ENCODE measurements at places on chromosomes 13 and 19. TPM values are rescaled to one million over a fixed set of nuclear protein-coding genes. Genes with fewer than 3 reads are reported as not detected.

SCN1B gene
- total RNA-seq, result 13.8 TPM

OR7A5 gene
- total RNA-seq, result 0.22 TPM

VSTM2B gene
- total RNA-seq, result not detected

HCN2 gene
- total RNA-seq, result 0.27 TPM

FBXO27 gene
- total RNA-seq, result 13.4 TPM

ZNF723 gene
- not detected for total RNA-seq

NXNL1 gene
- total RNA-seq, result not detected

ZNF296 gene
- 0.45 TPM for total RNA-seq

CLEC4G gene
- 2.8 TPM for total RNA-seq

PLEKHG2 gene
- 89.2 TPM for total RNA-seq

CEACAM5 gene
- total RNA-seq, result 0.22 TPM

MATK gene
- 1.6 TPM for total RNA-seq

BORCS8 gene
- 28.6 TPM for total RNA-seq

TEKTIP1 gene
- total RNA-seq, result 4.9 TPM

C13orf46 gene
- 3.6 TPM for total RNA-seq

GNG7 gene
- total RNA-seq, result 11.5 TPM

MEIOSIN gene
- total RNA-seq, result not detected

DDX49 gene
- 24.0 TPM for total RNA-seq

ZNF177 gene
- 6.2 TPM for total RNA-seq

IFNL3 gene
- total RNA-seq, result not detected

NLRP11 gene
- not detected for total RNA-seq

MTUS2 gene
- total RNA-seq, result not detected

TMEM255B gene
- total RNA-seq, result 34.8 TPM

A1BG gene
- total RNA-seq, result 13.3 TPM

TMEM145 gene
- total RNA-seq, result not detected

C3 gene
- 971 TPM for total RNA-seq

SULT2A1 gene
- not detected for total RNA-seq

ZNF430 gene
- total RNA-seq, result 20.2 TPM

PSG5 gene
- total RNA-seq, result not detected

PCDH20 gene
- total RNA-seq, result 0.45 TPM

EFNA2 gene
- total RNA-seq, result not detected

AMH gene
- total RNA-seq, result 1.3 TPM

ARMC6 gene
- 12.3 TPM for total RNA-seq

SIGLECL1 gene
- not detected for total RNA-seq

ZNF98 gene
- 0.71 TPM for total RNA-seq

ERICH4 gene
- total RNA-seq, result not detected

ADGRE1 gene
- total RNA-seq, result 1.8 TPM

TMEM238 gene
- total RNA-seq, result 2.9 TPM

CEACAM16 gene
- total RNA-seq, result not detected

SLC25A41 gene
- total RNA-seq, result 0.27 TPM

MEGF8 gene
- 35.1 TPM for total RNA-seq

OR7D2 gene
- total RNA-seq, result not detected

S1PR5 gene
- 0.53 TPM for total RNA-seq

BCKDHA gene
- 24.2 TPM for total RNA-seq

SPART gene
- 90.2 TPM for total RNA-seq

SUGP1 gene
- 43.7 TPM for total RNA-seq

PTH2 gene
- total RNA-seq, result not detected

DHX34 gene
- 15.2 TPM for total RNA-seq

SYT3 gene
- total RNA-seq, result not detected

PGLYRP1 gene
- 3.2 TPM for total RNA-seq

ZNF808 gene
- 38.1 TPM for total RNA-seq

HIPK4 gene
- 0.36 TPM for total RNA-seq

SAE1 gene
- 41.8 TPM for total RNA-seq

CLIP3 gene
- 72.8 TPM for total RNA-seq

OVOL3 gene
- total RNA-seq, result not detected

DIRAS1 gene
- total RNA-seq, result 0.45 TPM
